Stimulated activated CD8-positive, alpha-beta memory T cell treated with anti-CD3 and anti-CD28 coated beads, Interleukin-7, amount 100 ng/mL, for 1 hour (primary cell): ENCODE measurements at places on chromosomes 3 and 15.

GRCh38 chr15:29968895-29969561, 113.7 kb upstream of the GOLGA8J start:
- no peak for DNase-seq

DNA sequence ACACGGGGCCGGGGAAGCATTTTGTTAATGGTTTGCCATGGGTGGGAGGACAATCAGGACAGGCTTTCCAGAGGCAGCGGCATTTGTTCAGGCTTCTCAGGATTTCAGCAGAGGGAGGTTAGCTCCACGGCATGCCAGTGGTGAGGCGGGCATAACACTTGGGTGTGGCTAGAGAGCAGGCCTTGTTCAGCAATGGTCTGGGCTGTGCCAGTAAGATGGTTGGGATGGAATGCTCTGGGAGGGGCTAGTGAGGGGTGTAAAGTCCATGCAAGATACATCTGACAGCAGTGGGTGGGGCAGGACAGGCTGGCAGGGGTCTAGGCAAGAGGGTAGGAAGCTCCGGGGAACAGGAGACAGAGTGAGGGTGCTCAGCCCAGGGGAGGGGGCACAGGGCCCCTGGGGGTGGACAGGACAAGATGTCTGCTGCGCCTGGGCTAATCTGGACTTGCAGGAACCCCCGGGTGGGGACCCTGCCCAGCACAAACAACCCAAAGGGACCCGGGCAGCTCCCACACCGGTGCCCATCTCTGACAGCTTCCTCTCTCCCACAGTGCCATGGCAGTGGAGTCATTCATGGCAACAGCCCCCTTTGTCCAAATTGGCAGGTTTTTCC, 8.4 kb downstream of the TMEM43 start:
- DNase-seq, result no peak

- peak; percentile 7 for DNase-seq
Measured at GRCh38 chr15:52331490-52332240, 36.1 kb upstream of the MYO5C start.

GRCh38 chr15:95659656-95660055, 670.8 kb upstream of the NR2F2 start:
- no peak for DNase-seq

GRCh38 chr3:119973018-119973646, 121.1 kb downstream of the GSK3B start:
- no peak for DNase-seq
